Nephron progenitor cell (in vitro differentiated cells): ENCODE measurements at places on chromosomes 5 and 9.

DNA sequence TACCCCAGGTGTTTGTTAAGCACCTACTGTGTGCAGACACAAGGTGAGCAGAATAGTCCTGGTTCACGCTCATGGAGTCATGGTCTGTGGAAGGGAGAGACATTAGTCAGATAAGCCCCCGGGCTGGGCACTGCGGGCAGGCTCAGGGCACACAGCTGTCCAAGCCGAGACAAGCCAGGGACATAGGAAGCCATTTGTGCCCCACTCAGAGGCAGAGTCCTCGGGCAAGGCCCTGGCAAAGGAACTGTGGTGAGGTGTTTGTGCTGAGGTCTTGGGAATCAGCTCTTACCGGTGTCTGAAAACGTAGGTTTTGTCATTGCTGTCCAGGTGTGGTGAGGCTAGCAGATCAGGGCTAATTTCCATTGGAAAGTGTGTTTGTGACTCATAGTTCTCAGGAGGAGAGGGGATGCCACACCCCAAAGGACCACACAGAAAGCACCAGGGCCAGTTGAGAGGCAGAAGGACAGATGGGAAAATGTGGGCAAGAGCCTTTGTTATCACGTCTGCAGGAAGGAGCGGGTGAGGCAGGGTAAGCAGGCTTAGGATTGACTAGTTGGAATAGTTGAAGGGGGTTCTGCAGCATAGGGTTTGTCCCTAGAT lies 46.1 kb upstream of the NEURL1B start:
- DNase-seq, result no peak

- no peak for DNase-seq
These were observed 10.0 kb downstream of the NR3C1 start for GRCh38 chr5:143393524-143393923.

DNA sequence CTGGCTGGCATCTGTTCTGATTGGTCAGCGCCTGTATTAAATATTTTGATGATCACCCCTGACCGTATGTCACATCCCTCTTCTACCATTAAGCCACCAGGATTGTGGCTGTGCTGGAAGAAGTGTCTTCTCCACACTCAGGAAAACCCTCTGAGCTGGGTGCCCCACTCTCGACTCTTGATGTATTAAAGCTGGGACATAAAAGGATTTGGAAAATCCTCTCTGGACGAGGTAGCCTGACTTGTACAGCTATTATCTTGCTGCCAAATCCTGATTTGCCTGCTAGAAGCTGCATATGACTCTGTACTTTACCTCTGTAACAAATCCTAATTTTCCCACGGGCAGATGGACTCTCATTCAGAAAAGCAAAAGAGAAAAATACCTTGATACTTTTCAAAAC lies 161.0 kb downstream of the SLC28A3 start:
- no peak for DNase-seq

DNA sequence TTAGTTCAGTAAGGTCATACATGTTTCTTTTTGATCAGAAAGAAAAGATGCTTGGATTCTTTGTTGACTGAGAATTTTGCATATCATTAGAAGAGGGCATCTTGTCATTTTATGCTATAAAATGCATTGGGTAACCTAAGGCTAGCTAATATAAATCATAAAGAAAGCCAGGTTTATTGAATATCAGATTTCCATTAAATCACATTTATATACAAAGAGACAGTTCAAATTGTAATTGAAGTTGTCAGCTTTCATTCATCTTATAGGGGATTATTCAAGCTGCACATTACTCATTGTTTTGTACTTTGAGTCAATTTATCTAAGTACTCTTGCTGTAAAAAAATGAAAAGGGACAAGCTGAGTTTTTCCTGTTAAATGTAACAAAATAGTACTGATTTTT lies 259.1 kb upstream of the CDH12 start:
- DNase-seq, result no peak
